ENCODE measurements at places on chromosomes 1 and 21.

DNA sequence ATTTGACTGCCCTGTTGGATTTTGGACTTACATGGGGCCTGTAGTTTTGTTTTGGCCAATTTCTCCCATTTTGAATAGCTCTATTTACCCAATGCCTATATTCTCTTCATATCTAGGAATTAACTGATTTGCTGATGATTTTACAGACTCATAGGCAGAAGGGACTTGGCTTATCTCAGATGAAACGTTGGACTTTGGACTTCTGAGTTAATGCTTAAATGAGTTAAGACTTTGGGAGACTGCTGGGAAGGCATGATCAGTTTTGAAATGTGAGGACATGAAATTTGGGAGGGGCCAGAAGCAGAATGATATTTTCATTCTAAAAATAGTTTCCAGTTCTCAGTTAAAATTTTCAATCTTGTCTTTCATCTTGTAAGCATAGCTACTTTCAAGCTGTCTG is 222.3 kb downstream of the COP1 start:
- no peak for DNase-seq

DNA sequence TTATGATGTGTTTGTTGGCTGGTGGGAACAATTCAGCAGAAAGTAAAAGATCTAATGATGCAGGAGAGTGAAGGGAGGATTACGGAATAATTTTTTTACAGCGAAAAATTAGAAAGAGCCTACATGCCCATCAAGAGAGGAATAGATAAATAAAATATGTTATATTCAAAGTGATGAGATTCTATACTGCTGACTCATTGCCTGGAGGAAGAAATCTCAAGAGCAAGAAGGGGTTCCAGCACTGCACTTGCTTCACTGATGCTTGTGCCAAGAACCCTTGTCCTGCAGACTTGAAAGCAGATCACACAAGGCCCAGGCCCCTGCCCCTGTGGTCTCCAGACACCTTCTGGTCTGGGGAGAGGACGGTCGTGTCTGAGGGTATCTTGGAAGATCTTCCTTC is 295.1 kb upstream of the POU3F1 start:
- no peak for DNase-seq

GRCh38 chr1:183576537-183576936 is 13.7 kb downstream of the NCF2 start:
- no peak for DNase-seq

- no peak for DNase-seq
Observed at GRCh38 chr1:46692811-46693770, 21.4 kb downstream of the TEX38 start.

GRCh38 chr1:28804071-28804470 is 7.9 kb upstream of the OPRD1 start:
- DNase-seq, result no peak

DNA sequence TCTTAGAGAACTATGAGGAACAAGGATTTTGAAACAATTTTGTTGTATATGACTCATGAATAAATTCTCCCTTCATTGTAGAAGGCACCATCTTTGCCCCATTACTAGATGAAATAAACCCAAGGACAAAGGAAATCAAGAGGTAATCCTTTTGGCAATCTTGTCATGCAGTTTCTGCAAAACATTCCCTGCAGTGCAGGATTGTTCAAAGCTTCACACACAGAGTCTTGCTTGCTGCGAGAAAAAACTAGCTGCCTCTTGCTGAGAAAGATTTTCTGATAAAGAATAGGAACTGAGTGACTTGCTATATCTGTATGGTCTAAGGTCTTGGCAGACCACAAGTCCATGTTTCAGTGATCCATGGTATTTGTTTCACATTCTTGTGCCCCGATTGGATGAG is 657.4 kb upstream of the ADGRL4 start:
- no peak for DNase-seq

GRCh38 chr1:11786168-11786567 is 19.6 kb downstream of the MTHFR start:
- no peak for DNase-seq

DNA sequence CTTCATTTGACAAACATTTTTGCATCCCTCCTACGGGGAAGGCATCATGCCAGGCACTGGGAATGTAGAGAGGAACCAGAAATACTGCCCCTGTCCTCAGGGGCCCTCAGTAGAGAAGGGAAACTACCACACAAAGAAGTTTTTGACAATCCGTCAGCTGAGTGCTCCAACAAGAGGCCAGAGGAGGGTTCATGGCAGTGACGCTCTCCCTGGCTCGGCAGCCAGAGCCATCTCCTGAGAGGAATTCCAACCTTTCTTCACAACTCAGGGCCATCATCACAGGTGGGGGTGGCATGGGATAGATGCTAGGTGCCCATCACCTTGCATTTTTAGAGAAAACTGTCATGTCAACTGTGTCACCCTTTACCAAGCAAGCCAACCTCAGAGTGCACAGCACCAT is 154.1 kb downstream of the HIVEP3 start:
- no peak for DNase-seq

GRCh38 chr1:34024485-34024884 is 140.5 kb downstream of the CSMD2 start:
- no peak for DNase-seq

DNA sequence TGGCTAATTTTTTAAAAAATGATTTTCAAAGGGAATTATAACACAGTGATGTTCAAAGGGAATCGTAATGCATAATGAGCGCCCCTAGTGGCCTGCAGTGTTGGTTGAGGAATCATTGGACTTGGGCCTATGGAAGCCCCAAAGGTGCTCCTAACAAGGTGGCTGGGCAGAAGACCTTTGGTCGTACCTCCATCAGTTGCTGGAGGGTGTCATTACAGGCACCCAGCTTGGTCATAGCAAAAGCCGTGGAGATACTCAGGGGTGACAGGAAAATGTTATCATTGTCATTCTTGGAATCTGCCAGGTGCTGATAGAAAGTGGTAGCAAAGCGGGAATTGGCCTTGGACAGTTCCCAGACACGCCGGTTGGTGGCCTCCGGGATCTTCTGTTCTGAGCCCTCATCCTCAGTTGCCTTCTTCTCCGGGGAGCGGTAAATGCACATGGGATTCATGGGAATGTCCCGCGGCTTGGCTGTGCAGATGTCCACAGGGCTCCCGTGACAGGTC is 2.7 kb downstream of the SERPINC1 start:
- DNase-seq, result no peak

- no peak for DNase-seq
Observed at GRCh38 chr1:245462161-245462560, 307.4 kb downstream of the KIF26B start.

GRCh38 chr1:91545506-91546300 is 45.1 kb downstream of the CDC7 start:
- DNase-seq, result no peak

DNA sequence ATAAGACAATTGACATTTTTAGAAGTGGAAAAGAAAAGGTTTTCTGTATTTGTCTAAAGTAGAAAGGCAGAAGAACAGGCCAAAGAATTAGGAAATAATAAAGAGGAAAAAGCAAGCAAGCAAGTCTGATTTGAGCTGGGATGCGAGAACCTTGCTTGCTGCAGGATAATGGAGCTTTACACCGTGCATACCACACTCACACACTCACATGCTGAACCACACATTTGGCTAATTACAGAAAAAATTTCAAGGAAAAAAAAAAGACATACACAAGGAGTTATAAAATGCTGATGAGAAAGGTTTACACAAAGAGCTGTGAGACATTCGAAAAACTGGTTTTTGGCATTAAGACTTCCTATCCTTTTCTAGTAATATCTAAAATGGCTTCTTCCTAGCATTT is 593.9 kb downstream of the KIF26B start:
- no peak for DNase-seq

DNA sequence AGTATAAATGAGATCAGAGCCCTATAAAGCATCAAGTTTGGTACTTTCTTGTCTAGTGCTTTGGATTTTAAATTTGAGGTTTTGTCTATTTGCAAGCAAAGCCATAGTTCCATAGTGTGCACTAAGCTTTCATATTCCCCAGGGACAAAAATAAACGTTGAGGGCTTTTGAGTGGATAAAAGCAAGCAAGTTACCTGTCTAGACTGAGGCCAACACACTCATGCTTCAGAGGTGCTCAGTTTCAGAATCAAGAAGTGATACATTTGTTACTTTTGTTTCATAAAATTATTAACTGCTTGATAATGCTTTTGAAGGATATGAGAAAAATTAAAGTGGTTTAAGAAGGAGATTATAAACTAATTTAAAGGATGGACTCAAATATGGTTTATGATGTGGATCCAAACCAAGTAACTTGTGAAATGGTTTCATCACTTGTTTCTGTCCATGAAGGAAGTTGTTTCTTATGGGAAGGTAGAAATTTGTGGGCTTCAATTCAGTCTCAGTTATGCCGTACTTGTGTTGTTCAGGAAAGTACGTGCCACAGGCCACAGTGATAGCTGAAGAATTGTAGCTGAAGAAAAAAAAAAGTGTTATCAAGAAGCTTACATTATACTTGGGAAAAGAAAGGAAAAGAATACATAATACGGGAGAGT is 71.2 kb downstream of the CHRM3 start:
- DNase-seq, result no peak

DNA sequence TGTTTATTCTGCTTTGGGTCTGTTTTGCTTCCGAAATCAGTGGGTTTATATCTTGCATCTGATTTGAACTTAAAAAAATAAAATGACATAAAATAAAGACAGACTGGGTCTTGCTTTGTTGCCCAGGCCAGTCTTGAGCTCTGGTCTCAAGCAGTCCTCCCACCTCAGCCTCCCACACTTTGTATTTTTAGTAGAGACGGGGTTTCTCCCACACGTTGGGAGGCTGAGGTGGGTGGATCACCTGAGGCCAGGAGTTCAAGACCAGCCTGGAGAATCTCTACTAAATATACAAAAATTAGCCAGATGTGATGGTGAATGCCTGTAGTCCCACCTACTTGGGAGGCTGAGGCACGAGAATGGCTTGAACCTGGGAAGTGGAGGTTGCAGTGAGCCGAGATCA is 5.9 kb downstream of the ZYG11A start:
- DNase-seq, result no peak

- DNase-seq, result no peak
Observed at GRCh38 chr21:36208326-36209013, 51.8 kb downstream of the DOP1B start.

DNA sequence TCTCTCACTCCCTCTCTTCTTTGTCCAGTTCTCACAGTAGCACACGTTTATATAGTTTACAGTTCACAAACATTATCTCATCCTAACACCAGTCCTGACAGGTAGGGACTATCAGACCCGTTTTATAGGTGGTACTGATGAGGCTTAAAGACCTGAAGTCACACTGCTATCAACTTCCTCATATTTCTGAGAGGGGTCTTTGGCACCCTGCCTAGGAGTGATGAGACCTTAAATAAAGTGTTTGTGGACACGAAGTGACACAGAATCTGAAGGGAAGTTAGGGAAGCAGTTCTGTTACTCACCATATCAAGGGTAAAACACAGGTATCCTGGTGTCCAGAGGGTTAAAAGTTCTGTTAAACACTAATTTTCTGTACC is 590 bp upstream of the TACSTD2 start:
- no peak for DNase-seq

DNA sequence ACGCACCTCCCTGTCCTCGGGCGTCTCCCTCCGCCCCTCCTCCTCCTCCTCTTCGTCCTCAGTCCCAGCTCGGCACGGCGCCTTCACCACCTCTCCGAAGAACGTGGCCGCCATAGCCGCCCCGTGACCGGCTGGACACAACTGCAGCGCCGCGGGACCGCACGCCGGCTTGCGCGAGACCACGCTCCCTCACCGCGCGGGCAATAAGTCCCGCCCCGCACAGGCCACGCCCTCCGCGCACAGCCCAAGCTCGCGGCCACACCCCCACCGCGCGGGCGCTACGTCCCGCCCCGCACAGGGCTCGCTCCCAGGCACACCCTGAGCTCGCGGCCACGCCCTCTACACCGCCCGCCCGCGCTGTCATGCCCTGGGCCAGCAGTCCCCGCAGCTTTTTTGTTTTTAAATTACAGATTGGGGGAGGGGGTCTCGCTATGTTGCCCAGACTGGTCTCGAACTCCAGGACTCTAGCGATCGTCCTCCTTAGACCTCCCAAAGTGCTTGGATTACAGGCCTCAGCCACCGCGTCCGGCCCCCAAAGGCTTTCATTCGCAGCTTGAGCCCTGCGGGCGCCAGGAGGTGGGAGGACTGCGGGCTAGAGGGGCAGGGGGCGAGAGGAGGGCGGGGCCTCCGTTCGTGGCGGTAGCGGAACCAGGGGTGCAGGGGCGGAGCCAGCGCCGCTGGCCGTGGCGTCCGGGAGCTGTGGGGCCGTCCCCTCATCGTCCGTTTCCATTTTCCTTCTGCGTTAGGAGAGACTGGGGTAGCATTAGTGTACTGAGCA is at the start of gene PSMG1:
PSMG1 (minus strand) TSS at position 180 of the 778 bp plus-strand sequence; CDS start at position 114, 66 bp downstream.
- peak; percentile 77 for DNase-seq

DNA sequence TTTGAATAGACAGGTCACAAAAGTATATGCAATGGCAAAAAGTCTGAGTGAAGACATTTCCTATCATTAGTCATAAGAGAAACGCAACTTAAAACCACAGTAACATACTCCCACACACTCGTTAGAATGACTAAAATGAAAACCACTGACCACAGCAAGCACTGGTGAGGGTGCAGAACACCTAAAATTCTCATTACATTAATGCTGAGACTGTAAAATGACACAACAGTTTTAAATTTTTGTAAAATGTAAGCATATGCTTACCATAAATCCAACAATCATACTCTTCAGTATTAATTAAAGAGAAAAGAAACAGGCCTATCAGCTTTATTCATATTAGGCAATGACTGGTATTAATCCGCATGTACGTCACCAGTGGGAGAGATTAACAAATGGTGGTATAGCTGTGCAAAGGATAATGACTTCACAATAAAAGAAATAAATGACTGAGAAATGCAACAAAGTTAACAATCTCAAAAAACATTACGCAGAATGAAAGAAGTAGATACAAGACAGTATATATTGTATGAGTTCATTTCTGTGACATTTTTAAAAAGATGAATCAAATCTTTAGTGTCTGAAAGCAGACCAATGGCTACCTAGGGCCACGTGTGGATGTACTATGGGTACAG is 253.5 kb downstream of the AKT3 start:
- DNase-seq, result no peak

GRCh38 chr1:65002508-65003315 is 36.4 kb upstream of the JAK1 start:
- DNase-seq, result peak; percentile 77

DNA sequence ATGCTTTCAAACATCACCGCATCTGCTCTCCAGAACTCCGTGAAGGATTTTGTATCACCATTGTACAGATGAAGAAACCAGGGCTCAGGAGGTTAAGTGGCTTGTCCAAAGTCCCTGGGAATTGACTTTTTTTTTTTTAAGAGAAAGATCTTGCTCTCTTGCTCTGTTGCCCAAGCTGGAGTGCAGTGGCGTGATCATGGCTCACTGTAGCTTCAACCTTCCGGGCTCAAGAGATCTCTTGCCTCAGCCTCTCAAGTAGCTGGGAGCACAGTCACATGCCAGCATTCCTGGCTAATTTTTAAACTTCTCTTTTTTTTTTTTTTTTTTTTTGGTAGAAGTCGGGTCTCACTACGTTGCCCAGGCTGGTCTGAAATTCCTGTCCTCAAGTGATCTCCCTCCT is 6.9 kb upstream of the TAS1R2 start:
- no peak for DNase-seq

All from activated CD8-positive, alpha-beta memory T cell treated with anti-CD3 and anti-CD28 coated beads for 1 hour (primary cell).